ENCODE measurements at places on chromosomes 5 and 9.

DNA sequence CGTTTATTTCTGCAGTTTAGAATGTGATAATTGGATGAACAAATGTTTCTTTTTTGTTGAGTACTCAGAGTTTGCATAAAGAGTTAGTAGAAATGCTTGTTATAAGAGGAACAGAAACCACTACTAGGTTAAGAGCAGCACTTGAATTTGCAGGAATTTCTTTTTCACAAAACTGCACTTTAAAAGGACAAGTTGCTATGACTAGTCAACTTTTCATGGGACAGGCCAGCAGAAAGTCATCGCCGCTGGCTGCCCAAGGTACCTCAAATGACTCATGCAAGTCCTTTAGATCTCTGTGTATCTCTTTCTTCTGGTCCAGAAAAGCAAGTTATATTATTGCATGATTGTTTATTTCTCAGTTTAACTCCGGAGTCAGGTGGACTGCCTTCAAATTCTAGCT is 97.3 kb upstream of the HMHB1 start:
- no peak for DNase-seq

- DNase-seq, result no peak
Measured at GRCh38 chr9:3118081-3118480, 274.2 kb upstream of the PUM3 start.

- DNase-seq, result no peak
Measured at GRCh38 chr5:170632266-170632984, 128.6 kb downstream of the KCNIP1 start.

DNA sequence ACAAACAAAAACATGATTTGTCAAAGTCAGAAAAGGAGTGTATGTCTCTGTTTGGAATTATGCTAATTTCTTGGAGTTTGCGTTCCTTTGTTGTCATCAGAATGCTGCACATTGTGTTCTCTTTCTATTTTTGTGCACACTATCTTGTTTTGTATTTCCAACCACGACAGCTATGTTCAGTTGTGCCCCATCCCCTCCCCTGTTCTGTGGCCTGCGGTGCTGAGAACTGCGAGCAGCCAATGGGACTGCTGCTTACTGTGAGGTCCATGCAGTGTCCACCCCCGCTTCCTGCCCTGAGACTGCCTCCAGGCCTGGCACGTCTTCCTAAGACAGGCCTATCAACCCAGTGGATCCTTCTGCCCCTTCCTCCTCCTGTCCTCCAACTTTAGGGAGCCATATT is 76.8 kb downstream of the PALM2AKAP2 start:
- DNase-seq, result no peak

GRCh38 chr9:119611565-119611964 is 242.3 kb upstream of the BRINP1 start:
- no peak for DNase-seq

DNA sequence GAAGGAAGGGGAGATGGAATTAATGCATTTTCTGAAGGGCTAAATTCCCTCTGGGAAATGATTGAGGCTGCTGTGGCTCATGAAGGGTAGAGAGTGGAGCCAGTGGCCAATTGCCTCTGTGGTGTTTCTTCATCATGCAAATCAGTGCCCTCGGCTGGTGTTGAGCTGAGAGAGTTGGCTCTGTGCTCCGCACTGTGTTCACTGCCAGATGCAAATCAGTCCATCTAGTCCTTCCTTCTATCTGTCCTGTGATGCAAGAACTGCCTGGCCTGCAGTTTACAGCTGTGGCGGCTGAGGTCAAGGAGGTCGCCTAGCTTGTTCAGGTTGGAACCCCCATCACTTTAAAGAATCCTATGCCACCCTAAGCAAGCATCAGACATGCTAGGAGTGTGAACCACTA is 6.0 kb downstream of the TMEM171 start:
- DNase-seq, result no peak

DNA sequence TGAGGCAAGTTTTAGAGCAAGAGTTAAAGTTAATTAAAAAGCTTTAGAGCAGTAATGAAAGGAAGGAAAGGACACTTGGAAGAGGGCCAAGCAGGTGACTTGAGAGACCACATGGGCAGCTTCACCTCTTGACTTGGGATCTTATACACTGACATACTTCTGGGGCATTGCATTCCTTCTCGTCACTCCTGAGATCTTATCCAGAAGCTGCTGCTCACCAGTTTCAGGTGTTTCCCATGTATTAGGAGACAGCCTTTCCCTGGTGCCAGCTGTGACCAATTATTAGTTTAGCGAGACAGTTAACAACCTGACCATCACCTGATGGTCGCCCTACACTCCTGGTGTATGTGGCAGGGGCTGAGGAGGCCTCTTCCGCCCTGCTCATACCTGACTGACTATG is 382.1 kb downstream of the KDM4C start:
- no peak for DNase-seq

GRCh38 chr5:28726815-28727214 is 1688.4 kb upstream of the CDH9 start:
- no peak for DNase-seq

DNA sequence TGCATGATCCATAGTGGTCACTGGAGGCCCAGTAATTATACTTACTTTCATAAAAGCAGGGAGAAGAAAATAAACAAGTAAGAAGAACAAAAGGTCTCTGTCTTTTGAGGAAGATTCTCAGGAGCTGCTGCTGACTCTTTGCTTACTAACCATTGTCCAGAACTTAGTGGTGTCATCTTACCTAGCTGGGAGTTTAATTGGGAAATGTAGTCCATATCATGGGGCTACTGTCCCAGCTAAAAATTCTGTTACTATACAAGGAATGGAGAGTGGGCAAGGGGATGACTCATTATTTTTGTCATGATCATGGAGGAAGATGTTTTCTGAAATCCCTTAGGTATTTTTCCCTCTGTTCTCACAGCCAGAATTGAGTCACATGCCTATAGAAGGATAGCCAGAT is 639.3 kb downstream of the MTRR start:
- DNase-seq, result no peak

DNA sequence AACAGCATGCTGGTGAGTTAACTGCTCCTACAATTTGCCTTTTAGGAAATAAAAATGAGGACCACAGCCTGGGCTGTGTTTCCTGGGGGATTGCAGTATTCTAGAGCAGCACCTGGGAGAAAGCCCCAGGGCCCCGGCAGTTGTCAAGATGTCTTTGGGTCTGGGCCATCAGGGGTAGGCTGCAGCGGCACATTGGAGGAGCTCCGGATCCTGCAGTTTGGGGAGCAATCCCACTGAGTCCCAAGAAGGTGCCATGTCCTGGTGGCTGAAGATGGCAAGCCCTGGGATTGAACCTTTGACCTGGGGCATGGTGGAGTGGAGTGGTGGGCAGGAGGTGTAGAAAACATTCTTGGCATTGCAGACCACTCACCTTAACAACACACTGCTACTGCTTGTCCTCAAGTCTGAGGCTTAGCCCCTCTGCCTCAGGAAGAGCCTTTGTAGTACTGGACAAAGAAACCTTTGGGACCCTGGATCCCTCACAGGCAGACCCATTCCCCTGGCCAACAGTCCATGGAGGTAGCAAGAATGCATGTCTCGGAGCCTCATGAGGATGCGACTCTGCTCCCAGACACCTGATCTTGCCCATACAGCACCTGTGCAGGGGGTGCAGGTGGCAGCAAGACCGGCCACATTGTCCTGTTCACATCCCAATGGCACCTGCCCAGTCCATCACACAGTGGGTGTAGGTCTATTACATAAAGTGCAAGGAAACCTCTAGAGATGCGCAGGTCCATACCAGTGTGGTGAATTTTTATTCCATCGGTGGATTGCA is 159.1 kb upstream of the IRX2 start:
- no peak for DNase-seq

GRCh38 chr5:162407614-162408013 is 340.0 kb downstream of the GABRG2 start:
- no peak for DNase-seq

DNA sequence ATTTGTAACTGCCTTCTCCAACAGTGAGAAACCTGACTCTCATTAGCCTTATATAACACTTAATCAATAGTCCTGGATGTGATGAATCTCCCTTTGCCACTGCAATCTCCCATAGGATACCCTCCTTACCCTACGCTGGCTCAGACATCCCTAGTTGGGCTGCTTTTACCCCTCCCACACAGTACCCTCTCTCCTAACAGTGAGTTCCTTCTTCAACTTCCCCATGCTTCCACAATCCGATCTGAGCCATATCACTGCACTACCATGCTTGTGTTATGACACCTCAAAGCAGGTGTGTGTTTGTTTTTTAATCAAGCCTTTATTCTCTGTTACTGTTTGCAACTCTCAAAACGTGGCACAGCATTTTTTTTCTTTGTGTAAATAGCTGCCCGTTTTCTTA is 60.5 kb upstream of the C9orf72 start:
- DNase-seq, result no peak

- no peak for DNase-seq
Measured at GRCh38 chr9:134501761-134502265, 139.8 kb upstream of the COL5A1 start.

DNA sequence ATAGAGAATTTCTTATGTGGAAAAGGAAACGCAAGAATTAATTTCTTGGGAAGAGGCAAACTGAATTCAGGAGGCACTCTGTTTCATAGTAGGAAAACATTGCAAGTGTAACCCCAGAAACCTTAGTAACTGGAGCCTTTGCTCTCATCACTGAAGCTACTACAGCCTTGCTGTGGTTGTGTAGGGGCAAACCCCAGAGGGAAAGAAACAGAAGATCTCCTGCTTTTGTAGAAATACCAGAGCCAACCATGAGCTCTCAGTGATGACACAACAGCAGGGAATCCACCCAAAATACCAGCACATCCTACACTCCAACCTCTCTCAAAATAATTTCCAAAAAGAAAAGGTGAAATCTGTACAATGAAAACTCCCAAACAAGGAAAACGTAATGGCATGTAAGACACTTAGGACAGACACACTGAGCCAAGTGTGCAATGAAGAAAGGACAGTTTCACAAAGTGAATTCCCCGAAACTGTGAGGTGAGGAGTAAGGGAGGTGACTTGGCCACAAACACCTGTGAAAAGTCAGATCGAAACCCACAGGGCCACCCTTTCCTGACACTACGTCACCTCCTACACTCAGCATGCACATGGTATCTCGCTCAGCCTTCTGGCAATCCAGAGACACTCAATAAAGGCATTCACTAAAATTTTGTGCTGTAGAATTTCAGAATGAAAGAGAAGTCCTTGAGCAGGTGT is 8.5 kb upstream of the ACSL6 start:
- no peak for DNase-seq

DNA sequence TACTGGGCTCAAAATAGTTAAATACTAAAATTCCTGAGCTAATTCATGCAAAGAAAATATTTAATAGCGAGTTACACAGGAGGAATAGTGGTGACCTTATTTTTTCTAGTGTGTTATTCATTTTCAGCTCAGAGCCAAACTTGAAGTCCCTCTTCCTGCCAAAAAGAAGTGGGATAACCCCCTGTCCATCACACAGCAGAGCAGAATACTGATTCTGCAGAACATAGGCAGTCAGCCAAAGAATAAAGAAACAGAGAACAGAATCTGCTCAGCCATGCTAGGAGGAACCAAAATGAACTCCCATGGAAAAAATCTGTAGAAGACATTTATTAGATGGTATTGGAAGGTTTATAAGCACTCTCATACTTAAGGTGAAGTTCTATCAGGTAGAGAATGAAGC is 49.4 kb upstream of the GRIN3A start:
- no peak for DNase-seq

- no peak for DNase-seq
Measured at GRCh38 chr9:6929441-6930215, 171.9 kb downstream of the KDM4C start.

DNA sequence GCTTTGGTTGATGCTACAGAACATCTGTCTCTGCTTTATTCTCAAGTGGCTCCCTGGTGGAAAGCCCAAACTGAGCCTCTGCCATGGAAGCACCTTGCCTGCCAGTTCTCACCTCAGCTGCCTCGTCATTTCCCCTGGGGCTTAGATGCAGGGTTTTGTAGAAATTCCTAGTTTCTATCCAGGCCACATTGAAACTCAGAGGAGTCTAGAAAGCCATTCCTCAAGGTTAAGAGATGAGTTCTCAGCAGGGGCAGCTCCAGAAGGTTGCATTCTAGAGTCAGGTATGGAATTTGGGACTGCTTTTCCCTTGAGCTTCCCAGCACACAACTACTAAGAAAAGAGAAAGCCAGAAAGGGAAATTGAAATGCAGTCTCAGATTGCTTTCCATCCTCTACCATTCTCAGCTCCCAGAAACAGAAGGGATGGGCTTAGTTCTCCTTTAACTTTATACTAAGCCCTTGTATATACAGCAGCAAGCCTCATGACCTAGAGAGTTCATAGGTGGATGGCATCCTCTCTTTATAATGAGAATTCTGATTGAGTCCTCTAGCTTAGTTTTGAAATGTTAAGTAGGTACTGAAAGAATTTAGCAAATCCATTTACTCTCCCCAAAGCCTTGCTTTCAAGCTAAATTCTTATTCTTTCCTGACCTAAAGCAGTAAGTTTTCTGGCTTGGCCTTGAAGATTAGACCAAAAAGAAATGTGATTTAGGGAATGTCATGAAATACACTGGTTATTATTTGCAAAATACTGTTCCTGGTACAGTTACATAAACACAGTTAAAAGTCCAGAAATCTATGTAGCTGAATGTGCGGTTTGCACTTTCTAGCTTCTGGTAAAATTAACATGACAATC is 66.0 kb upstream of the MEF2C start:
- no peak for DNase-seq

GRCh38 chr5:91484662-91485061 is 101.5 kb upstream of the ARRDC3 start:
- DNase-seq, result no peak

DNA sequence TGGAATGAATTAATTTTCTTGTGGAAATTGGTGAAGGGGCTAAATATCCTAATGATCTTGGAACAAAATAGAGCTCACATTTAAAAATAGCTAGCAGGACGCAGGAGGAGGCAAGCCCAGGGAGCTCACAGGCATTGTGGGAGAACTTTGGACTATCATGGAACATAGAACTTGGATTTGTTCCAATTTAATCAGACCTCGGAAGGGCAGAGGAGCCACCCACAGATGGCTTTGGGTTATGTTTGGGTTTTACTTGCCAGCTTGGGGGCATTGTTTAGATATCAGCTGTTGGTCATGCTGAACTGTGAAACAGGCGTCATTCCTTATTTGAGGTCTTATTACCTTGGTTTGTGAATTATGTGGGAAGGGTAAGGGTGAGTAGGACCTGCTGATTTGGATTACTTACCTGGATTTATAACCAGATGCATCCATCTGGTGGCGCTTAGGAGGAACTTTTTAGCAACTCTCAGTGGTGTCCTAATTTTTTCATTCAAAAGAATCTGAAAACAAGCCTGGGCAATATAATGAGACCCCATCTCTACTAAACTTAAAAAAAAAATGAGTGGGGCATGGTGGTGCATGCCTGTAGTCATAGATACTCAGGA is 14.1 kb upstream of the PTGR1 start:
- DNase-seq, result no peak

DNA sequence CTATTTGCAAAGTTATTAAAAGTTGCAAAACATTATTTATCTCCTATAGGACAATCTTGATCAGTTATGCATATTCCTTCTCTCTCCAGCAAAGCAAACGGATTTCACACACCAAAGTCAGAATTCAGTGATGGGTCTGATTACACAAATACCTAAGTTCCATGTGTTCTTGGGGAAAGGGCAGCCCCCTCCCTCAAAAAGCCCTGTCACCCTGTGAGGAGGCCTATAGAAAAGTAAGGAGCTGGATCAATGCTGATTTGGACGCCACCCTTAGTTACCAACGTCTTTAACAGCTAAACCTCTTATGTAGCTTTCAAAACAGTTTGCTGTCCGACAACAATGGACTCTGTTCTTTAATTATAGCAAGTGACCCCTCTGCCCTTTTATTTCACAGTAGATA is 6.4 kb downstream of the ZNF608 start:
- DNase-seq, result no peak
